ENCODE measurements at places on chromosomes 11 and 22. TPM values are rescaled to one million over a fixed set of nuclear protein-coding genes. Genes with fewer than 3 reads are reported as not detected.

DNA sequence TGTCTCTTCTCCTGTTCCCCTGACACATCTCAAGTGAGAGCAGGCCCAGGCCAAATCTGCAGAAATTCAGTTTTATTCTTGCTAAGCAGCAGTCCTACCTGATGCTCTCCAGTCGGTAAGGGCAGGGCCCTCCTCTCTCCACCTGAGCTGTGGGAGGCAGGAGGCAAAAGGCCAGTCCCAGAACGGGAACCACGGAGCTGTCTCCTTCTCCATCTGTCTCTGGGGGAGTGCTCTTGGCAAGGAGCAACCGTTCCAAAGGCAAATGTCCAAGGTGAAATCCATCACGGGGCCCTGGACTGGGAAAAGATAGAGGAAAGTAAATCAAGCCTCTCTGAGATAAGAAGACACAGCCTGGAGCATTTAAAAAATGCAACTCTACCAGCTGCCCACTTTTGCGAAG is 65.2 kb upstream of the CDON start:
- no peaks in the 10 kb centered on the region for H3K27me3 ChIP-seq
- H3K4me3 ChIP-seq = no peak overlapping the region
- H3K27ac ChIP-seq = no peak overlapping the region
- H3K4me1 ChIP-seq = peaks cover 60% of the 10 kb centered on the region

- H3K36me3 ChIP-seq = no peaks in the 10 kb centered on the region
- no peaks in the 10 kb centered on the region for H3K27me3 ChIP-seq
- H3K27ac ChIP-seq = no peak overlapping the region
Observed at GRCh38 chr11:74427384-74427886, 29.2 kb upstream of the PGM2L1 start.

DNA sequence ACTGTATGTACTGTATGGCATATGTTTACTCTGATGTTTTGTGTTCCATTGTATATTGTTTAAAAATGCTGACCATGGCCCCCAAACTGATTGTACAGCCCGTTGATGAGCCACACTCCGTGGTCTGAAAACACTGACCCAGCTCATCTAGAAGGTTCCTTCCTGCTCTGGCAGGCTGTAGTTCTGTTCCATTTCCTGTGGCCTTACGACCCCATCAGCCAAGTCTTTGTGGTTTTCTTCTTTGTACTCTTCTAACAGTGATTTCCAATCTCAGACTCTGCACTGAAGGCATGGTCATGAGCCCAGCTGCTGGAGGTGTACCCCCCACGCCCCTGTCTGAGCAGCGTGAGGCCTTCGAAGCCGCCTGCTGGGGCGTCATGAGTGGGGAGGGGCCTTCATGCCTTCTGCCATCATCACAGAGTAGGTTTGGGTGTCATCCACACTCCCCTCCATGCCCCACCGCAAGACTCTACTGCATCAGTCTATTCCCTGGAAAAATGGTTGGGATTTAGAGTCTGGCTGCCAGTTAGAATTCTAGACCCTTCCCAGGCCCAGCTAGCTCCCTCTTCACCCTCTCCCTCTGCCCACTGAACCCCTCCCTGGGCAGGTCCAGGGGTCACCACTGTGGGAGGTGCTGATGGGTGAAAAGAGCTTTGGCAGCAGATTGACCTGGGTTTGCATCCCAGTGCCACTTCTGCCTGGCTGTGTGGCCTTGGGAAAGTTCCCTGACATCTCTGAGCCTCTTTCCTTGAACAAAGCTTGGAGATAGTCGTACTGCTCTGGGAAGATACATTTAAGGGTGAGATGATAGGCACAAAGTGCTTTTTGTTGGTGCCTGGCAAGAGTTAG is 11.3 kb upstream of the C11orf96 start:
- no peak overlapping the region for H3K4me3 ChIP-seq
- H3K36me3 ChIP-seq = no peaks in the 10 kb centered on the region
- DNase-seq = no peak
- no peaks in the 10 kb centered on the region for H3K4me1 ChIP-seq
- H3K27ac ChIP-seq = no peak overlapping the region

DNA sequence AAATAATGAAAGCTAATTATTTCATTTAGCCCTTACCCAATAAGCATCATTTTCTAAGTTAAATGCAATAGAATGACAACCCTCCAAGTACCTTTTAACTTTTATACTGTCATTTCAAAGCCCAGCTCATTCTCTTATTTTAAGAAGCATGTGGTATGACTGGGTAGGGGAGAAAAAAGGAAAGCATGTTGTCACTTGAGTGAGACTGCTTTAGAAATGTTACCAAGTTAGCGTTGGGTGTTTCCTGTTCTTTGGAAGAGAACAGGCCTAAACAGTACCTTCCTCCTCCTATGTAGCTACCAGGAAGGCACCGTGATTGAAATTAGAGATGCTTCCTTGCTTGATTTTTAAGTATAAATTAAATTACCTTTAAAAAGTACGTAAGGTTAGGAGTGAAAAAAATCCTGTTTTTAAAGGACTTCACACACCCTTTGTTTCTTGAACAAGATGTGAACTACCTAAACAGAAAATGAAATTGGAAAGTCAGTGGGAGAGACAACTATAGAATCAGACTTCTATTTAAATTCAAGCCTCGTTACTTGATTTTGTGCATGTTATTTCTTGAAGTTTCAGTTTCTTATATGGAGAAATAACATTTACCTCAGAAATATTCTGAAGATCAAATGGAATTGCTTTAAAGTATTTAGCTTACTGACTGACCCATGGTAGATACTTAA is 741 bp upstream of the CNTF start:
- H3K4me3 ChIP-seq = no peak overlapping the region
- DNase-seq = no peak

GRCh38 chr11:83464160-83464944 is 178.2 kb upstream of the CCDC90B start:
- H3K4me3 ChIP-seq = no peak overlapping the region
- H3K27me3 ChIP-seq = no peaks in the 10 kb centered on the region
- no peaks in the 10 kb centered on the region for H3K4me1 ChIP-seq
- H3K36me3 ChIP-seq = no peaks in the 10 kb centered on the region
- H3K27ac ChIP-seq = no peak overlapping the region

DNA sequence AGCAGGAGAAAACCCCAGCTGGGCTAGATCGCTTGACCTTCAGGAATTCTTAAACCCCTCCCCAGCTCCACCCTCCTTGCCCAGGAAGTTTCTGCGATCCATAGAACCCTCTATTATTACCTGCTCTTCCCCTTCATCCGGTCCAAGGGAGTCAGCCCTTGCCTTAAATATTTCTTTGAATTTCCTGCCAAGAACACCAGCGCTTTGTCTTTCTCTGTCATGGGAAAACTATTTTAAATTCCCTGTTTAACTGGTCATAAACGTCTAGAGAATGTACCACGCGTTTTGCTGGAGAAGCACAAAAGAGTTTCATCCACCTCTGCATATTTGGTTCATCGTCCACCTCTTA is 496 bp upstream of the TRAF6 start:
- peak overlapping the region; percentile 91 for H3K27ac ChIP-seq
- DNase-seq = no peak
- H3K36me3 ChIP-seq = no peaks in the 10 kb centered on the region

DNA sequence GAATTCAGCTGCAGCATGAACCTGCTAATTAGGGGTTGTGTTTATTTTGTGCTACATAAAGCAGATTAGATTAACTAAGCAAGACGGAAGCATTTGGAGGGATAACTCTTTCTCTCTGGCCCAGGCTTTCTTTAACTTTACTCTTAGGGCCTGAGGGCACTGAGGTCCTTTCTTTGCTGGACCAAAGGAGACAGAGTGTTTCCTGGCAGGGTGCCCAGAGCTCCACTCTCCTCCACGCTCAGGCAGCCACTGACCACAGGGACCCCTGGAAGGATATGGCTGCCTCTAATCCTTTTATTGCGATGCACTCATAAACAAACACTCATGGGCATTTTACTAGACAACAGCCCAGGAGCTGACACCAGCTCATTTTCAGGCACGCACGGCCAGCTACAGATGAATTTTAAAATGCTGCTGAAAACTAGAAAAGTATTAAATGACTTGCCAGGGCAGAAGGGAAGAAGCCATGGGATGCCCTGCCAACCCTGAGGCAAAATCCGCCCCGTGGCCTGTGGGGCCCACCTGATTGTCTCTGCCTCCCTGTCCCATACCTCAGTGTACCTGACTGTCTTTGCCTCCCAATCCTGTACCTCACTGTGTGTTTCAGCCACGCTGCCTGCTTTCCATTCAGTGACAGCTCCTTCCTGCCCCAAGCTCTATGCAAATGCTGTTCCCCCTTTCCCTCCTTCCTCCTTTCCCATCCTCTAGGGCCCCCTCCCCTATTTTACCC is 192.6 kb upstream of the NAV2 start:
- H3K36me3 ChIP-seq = no peaks in the 10 kb centered on the region
- no peaks in the 10 kb centered on the region for H3K27me3 ChIP-seq
- H3K27ac ChIP-seq = no peak overlapping the region
- no peak for DNase-seq
- H3K4me3 ChIP-seq = no peak overlapping the region
- H3K4me1 ChIP-seq = no peaks in the 10 kb centered on the region

- peaks cover 42% of the 10 kb centered on the region for H3K4me1 ChIP-seq
- H3K36me3 ChIP-seq = peaks cover 64% of the 10 kb centered on the region
- H3K27me3 ChIP-seq = no peaks in the 10 kb centered on the region
- peak overlapping the region; percentile 73 for H3K27ac ChIP-seq
Observed at GRCh38 chr11:61446211-61446651, 16.3 kb downstream of the SDHAF2 start.

DNA sequence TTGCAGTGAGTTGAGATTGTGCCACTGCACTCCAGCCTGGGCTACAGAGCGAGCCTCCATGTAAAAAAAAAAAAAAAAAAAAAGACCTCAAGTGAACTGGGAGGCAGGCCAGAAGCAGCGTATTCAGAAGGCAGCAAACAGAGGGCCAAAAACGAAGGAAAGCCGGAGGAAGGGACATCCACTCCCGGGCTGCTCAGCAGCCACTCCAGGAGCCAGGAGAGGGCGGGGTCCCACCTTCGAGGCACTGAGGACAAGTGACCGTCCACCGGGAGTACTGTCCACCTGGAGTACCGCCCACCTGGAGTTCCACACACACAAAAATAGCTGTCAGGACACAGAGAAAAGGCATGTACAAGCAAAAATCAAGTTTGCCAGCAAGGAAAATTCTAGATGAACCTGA is 5.5 kb downstream of the TOLLIP start:
- no peaks in the 10 kb centered on the region for H3K27me3 ChIP-seq
- peak overlapping the region; percentile 81 for H3K27ac ChIP-seq
- peak; percentile 77 for DNase-seq
- H3K4me3 ChIP-seq = peak overlapping the region; percentile 7
- H3K36me3 ChIP-seq = peaks cover 16% of the 10 kb centered on the region

DNA sequence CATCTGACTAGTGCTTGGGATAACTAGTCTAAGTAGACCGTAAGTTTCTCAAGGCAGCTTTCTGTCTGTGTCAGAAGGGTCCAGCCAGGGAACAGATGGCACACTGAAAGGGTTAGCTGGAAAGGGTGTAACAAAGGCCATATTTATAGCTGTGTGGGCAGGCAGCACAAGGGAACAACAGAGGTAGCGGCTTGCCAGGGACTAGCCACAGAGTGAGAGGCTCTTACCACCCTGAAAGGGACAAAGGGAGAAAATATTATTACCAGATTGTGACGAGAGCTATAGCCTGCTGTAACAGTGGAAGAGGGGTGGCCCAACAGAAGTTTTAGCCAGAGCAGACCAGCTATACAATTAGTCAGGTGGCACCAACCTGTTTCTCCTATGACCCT is 129.4 kb downstream of the CCDC34 start:
- no peak for DNase-seq
- H3K27me3 ChIP-seq = no peaks in the 10 kb centered on the region
- no peaks in the 10 kb centered on the region for H3K36me3 ChIP-seq
- no peak overlapping the region for H3K27ac ChIP-seq
- peaks cover 11% of the 10 kb centered on the region for H3K4me1 ChIP-seq

Gene TBRG1
- 32.0 TPM for total RNA-seq

Gene MMP7
- not detected for total RNA-seq

Gene DCHS1
- total RNA-seq = 37.6 TPM

Gene P2RX6
- 0.39 TPM for total RNA-seq

Gene H19
- total RNA-seq = 397 TPM

Gene LINC01488
- total RNA-seq = not detected

Gene TSPO
- total RNA-seq = 185 TPM

Gene KREMEN1
- total RNA-seq = 14.6 TPM

Gene TMEM191B
- not detected for total RNA-seq

Gene OR51B5
- total RNA-seq = not detected

Gene TNNT3
- 6.0 TPM for total RNA-seq

Gene ACRV1
- not detected for total RNA-seq

Data from esophagus muscularis mucosa (tissue), 4 donors.